Hepatocyte (in vitro differentiated cells): ENCODE measurements at places on chromosomes 4 and X. TPM values are rescaled to one million over a fixed set of nuclear protein-coding genes. Genes with fewer than 3 reads are reported as not detected.
A peak's percentile ranks its signal among the peaks of the same experiment; 100 is the strongest.

DNA sequence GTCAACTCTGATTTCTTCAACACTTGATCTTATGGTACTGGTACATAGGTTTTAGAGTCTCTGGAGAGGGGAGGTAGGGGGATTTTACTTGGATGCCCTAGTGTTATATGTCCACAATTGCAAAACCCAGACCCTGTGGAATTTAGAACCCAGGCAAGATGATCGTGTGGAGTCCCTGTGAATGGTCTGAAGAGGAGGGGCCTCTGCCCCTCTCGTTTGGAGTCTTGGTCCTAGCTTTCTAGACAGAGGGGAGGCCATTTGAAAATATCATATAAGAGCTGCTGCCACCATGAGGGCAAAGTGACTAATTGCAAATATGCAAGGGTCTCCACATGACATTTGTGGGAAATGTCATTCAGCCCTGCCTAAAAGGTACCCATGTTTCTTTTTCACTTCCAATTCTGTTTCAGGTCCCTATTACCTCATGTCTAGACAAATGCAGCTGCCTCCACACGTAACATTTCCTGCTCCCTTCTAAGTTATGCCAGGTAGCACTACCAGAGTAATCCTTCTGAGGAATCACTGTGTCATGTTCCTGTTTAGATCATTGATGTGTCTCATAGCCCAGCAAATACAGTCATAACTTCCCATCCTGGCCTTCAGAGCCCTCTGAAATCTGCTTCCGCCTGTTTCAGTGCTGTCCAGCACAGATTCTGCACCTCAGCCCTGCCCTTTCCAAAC is 126.8 kb downstream of the KLHL8 start:
- peak; percentile 65 for DNase-seq

DNA sequence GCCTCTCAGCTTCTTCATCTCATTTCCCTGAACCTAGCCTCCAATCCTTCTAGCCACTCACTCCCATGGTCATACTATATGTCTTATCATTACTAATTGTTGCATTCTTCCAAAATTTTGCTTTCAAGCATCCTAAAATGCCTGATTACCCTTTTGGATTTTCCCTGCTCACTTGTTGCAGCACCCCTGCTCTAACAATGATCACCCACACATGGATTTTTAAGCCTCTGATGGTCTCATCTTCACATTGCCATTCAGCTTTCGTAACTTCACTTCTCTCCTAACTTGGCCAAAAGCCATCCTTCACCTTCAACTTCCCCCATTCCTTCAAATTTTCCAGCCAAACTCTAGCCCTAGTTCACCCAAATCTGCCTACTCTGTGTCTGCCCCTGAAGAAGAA is 33.8 kb upstream of the MGST2 start:
- DNase-seq: no peak

DNA sequence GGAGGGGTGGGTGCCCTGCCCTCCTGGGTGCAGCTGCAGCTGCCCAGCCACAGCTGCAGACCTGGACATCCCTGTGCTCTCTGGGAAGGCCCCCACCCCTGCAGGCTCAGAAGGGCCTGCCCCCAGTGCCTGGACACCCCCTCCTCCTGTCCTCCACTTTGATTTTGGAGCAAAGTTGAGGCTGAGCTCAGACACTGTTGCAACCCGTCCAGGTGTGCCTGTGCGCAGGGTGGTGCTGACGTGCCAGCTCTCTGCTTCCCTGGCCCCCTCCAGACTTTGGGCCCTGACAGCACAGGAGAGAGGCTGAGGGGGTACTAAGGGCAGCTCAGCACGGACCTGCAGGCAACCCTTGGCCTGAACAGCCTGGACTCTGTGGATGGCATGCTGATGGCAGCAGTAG is 750.3 kb downstream of the ARAP2 start:
- DNase-seq: no peak

DNA sequence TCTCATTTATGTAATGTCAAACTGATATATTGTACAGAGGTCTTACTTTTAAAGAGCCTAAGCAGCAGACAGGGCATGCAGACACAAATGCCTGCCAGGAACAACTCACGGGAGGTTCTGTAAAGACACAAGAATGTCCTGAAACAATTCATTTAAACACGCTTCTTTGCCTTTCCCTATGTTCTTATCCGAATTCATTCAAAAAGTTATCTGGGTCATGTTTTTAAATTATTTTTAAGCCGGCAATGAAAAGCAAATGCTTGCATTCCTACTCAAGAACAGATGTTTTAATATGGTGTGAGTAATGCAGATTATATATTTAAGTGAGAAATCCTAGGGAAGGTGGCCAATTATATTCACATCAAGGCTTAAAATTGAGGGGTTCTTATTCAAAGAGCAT is 192.6 kb downstream of the PDGFC start:
- DNase-seq: no peak

GRCh38 chr4:38068107-38068506 is 107.9 kb downstream of the PTTG2 start:
- DNase-seq: no peak

- no peak for DNase-seq
Observed at GRCh38 chr4:70908993-70909556, 6.9 kb downstream of the MOB1B start.

GRCh38 chrX:28549838-28550237 is 37.4 kb upstream of the IL1RAPL1 start:
- no peak for DNase-seq

DNA sequence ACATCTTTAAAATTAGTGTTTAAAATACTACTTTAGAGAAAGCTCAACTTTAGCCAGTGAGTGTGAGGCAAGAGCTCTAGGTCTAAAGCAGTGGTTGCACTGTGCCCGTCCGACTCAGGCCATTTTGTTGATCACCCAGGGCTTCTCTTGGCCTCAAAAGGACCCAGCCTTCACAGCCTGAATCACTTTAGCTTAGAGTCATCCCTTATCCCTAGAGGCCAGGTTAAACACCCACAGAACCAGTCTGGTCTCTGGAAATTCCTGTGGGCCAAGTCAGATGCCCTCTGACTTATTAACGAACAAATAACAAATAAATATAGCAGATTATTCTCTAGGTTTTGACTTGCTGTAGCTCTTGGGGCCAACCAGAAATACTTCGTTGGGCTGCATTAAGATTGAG is 102.3 kb downstream of the WWC2 start:
- no peak for DNase-seq

GRCh38 chr4:100165809-100166208 is 24.5 kb downstream of the DDIT4L start:
- no peak for DNase-seq

- no peak for DNase-seq
Observed at GRCh38 chr4:102869569-102870197, 891 bp downstream of the CISD2 start.

- DNase-seq: no peak
Observed at GRCh38 chrX:44908153-44908552, 35.2 kb downstream of the KDM6A start.

GRCh38 chrX:119427024-119427794 is 28.1 kb downstream of the SLC25A43 start:
- DNase-seq: no peak

- DNase-seq: no peak
Observed at GRCh38 chr4:37830640-37831039, 4.2 kb downstream of the PGM2 start.

- no peak for DNase-seq
Observed at GRCh38 chr4:1237981-1238675, 10.8 kb downstream of the CTBP1 start.

DNA sequence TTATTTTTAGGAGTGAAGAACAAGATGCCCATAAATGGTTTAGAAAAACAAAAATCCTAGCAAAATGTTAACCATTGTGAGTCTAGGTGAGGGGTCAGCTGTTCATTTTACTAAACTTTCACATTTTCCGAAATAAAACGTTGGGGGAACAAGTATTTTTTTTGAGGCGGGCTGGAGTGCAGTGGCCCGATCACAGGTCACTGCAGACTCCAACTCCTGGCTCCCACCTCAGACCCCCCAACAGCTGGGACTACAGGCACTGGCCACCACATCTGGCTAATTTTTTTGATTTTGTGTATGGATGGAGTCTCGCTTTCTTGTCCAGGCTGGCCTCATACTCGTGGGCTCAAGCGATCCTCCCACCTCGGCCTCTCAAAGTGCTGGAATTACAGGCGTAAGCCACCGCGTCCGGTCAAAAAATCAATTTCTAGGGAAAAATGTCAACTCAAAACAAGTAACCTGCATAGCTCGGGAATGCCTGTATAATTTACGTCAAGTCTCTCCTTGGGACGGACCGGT is 742 bp upstream of the TAF1 start:
- no peak for DNase-seq

GRCh38 chr4:1792832-1793495 is at the start of gene FGFR3:
Gene FGFR3, plus strand, starts transcription at chr4:1793293. Its CDS starts 642 bp downstream, at chr4:1793935.
- DNase-seq: peak; percentile 92

Gene CTAG1A
- not detected in 2 replicates for polyA plus RNA-seq
